Spinal cord (tissue), 10 donors: ENCODE measurements at places on chromosomes 7 and 10. TPM values are rescaled to one million over a fixed set of nuclear protein-coding genes. Genes with fewer than 3 reads are reported as not detected.

DNA sequence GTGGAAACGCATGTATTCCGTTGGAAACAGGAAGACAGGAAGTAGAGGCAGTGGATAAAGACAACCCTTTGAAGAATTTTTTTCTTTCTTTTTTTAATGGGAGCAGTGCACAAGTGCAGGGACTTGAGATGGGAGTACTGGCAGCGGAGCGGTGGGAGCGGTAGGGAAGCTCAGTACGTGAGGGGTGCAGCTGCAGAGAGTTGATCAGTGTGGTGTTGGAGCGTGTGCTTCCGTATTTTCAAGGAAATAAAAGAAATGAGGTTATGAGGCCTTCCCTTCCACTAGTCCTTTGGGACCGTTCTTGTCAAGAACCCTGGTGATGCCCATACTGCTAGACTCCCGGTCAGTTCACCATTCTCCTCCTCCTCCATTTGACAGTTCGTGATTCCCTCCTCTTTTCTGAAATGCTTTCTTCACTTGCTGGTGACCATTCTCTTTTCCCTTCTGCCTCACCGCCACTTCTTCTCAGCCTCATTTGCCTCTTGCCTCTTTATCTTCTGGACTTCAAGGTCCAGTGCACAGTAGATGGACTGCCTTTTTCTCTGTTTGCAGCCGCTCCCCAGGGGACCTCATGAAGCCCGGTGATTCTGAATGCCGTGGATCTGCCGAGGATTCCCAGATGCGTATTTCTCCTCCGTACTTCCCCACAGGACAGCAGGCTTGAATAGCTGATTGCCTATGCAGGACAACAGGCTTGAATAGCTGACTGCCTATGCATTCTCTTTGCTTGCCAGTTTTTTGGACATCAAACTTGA is 39.1 kb upstream of the TMEM236 start:
- DNase-seq = no peak

DNA sequence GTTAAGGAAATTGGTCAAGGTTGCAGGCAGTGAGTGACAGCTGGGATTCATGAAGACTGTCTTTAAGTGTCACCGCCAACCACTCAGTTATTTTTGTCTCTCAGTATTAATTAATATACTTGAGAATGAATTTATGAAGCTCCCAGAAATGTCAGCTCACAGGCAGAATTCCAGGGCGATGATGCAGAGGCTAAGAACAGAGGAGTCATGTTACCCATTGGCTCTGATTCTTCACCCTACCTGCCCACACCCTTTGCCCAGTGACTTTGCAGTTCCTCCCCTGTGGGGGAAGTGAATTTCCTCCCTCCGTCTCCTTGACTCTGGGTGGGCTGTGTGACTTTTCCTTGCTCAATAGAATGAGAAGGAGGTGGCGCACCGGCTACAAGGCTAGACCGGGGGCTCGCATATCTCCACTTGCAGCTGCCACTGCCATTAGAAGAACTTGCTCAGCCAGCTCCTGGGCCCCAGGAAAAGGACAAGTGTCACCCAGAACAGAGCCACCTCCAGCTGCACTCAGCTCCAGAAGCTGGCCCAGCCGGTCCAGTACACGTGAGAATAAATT is 157.1 kb upstream of the PRKCQ start:
- DNase-seq = no peak

- DNase-seq = no peak
These were observed 19.4 kb downstream of the PFKFB3 start for GRCh38 chr10:6221971-6222751.

The JAKMIP3 gene
- 4.5 TPM for total RNA-seq

The PAPOLB gene
- 0.94 TPM for total RNA-seq

DNA sequence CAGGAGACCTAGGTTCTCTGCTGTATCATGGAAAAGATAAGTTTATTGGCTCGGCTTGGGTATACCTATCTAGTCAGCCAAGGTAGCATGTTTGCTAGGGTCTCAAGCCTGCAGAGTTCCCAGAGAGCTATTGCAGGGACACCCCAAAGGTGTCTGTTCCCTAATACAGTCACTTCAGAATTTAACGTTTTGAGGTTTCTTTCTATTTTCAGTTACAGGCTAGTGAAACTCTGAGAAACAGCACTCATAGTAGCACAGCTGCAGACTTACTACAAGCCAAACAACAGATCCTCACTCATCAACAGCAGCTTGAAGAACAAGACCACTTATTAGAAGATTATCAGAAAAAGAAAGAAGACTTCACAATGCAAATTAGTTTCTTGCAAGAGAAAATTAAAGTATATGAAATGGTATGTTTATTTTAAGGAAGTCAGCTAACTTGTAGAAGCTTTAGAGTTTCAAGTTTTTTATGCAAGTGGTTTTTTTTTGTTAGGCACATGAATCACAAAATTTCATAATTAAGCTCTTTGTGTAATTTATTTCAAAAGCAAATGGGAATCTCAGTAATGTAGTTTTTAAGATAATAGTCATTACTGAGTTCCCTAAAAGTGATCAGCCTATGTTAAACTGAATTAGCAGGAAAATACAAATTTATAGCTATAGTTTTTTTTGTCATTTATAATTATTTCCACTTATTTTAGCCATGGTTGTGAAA is 54.9 kb downstream of the AKAP9 start:
- no peak for DNase-seq

DNA sequence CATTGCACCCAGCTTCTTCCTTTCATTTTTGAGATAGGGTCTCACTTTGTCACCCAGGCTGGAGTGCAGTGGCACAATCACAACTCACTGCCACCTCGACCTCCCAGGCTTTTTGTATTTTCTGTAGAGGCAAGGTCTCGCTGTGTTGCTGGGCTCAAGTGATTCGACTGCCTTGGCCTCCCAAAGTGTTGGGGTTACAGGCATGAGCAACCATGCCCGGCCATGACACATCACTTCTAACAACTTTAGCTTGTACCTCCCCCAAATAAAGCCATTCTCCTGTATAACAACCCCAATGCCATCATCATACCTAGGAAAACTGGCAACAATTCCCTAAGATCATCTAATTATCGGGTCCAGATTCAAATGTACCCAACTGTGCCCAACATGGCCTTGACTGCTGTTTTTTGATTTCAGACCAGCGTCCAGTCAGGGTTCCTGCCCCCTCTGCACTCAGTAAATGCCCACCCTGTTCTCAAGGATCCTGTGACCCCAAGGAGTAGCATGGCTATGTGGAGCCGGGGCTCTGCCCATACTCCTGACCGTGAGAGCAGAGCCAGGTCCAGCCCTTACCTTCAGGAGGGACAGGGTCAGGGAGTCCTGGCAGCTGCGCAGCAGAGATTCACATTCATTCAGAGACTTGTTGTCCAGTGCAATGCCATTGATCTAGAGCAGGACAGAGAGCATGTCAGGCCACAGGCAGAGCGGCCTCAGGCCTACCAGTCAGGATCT is 102.6 kb downstream of the DLG5 start:
- no peak for DNase-seq

GRCh38 chr10:116741391-116742351 is 695 bp downstream of the HSPA12A start:
- DNase-seq = no peak

DNA sequence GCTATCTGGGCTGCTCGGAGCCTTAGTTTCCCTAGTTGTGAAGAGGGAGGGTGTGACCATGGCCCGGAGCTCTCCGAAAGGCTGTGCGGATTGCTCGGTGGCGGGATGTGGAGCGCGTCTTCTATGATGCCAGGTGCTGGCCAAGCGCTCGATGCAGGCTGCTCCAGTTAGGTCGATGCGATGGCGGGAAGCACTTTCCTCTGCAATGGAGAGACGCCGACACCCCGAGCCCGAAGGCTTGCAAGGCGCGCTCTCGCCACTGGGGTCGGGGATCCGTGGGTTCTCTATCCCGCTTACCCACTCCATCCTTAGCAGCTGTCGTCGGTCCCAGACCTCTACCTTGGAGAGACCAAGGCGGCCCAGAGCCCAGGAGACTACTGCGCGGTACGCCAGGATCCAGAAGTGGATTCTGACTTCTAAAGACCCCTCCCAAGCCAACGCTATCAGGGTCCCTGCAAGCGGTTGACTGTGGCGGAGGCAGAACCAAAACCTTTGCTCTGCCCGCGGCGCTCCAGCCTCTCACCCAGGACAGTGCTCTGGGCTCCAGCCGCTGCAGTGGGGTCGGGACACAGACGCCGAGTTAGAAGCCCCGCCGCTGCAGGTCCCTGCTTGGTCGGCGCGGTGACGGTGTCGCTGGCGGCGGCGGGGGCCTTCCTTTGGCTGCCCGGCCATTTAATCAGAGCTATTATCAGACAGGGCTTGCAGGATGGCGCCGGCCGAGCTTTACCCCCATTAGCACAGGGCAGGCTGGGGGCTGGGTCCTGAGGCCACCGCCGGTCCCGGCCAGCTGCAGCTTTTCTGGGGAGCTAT is 7.8 kb upstream of the TBX20 start:
- DNase-seq = no peak
